ENCODE measurements at places on chromosomes 7 and 10.

DNA sequence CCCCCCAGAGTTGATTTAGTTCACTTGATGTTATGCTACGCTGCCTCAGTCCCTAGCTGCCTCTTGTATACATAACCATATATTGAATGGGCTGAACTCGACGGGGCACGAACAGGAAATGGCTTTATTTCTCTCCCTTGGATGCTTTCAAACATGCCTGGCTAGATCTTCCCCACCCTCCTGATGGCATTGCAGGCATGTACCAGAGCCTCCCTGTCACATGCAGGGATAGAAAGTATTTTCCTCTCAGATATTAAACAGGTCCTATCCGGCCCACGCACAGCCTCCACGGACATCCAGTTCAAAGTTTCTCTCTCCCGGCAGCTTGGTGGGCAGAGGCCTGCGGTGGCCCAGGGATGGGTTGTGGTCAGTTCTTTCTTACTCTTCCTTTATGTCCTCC lies 422.1 kb downstream of the RPS24 start:
- no peak for DNase-seq

DNA sequence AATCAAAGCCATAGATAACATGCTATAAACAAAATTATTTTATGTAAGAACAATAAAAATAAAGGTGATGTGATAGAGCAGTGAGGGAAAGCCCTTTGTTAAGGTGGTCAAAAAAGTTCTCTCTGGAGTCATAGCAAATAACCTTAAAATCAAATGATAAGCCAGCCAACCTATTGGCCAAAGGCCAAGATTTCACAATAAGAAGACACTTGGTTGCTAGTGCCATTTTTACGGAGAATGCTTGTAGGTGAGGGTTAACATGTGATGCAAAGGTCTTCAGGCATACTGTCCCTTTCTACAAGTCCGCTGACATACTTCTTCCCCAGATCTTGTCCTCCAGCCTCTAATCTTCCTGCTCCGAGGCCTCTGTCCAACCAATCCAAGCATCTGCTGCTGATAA lies 98.2 kb upstream of the ARID5B start:
- DNase-seq, result no peak

GRCh38 chr10:43965033-43965917 lies 316.6 kb upstream of the ZNF32 start:
- no peak for DNase-seq

DNA sequence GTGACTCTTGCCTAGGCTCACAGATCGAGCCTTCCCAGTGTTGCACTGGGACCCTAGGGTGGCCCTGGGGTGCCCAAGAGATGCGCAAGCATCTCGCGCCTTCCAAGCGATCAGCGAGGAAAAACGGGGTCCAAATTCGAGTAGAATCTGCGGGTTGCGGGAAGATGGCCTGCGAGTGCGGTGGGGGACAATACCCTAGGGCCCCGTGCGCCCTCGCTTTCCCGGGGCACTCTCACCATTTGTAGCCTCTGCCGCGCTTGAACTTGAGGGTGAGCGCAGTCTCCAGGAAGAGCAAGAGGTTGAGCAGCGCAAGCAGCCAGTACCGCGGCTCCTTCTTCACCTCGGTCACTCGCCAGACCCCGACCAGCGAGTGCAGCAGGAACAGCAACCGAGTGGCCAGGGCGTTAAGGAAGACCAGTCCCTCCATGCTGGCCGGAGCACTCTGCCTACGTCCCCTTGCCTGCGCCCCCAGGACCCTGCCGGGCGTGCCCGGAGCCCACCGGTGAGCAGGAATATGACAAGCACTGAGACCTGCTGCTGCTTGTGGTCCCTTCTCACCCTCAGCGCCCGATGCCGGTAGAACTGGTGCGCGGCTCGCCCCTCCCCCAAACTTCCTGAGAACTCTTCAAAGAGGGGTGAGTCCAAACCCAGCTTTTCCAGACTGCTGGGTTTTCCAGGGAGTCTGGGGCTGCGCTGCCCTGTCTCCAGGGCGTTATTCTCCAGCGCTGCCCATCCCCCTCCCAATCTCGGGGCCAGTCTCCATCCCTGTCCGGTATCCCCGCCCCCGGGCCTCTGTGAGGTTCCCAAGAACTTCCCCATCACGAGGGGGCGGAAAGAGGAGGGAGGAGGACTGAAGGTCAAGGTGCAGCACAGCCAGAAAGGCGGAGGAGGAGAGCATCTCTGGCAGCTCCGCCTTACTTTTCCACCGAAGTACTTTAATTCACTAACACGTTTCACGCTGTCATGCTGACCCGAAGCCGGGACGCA lies at the start of gene TMEM26:
TSS of gene TMEM26 (minus strand) at position 727 of the 987 bp plus-strand sequence. CDS start at position 427, 300 bp downstream.
- no peak for DNase-seq

DNA sequence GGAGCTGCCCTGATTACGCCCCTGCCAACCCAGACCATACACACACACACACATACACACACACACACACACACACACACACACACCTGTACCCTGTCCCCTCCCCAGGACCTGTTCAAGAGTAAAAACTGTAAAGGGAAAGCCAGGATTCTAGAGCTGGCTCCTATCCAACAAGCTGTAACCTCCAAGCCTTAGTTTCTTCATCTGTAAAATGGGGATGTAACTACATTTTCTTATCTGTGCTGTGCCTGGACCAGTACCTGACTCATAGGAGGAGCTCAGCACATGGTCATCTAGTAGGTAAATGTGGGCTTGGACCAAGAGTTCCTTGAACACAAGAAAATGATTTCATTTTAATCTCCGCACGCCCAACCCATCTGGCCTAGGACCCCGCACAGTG lies 128.8 kb downstream of the ZMIZ1 start:
- no peak for DNase-seq

DNA sequence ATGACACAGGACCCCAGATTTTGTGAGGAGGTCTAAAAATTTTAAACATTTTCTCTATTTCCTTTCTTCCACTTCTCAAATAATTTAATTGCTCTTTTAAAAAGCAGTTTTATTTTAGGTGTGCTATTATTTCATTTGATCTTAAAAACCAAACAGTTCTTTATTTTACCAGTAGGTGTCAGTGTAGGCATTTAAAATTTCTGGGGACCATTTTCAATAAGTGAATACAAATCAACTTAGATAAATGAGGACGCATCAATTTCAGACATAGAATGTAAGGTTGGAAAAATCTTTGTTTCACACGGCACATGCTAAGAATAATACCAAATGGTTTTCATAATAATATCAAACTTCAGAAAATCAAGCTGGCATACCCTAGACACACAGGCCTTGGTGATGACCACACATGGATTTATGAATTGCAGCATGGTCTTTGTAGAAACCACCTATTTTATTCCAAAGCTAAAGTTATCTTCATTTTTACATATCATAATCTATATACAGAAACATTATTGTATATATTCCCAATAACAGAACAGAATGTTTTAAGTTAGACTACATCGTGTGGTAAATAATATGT lies 127.6 kb upstream of the SLC26A5 start:
- DNase-seq, result peak; percentile 16

DNA sequence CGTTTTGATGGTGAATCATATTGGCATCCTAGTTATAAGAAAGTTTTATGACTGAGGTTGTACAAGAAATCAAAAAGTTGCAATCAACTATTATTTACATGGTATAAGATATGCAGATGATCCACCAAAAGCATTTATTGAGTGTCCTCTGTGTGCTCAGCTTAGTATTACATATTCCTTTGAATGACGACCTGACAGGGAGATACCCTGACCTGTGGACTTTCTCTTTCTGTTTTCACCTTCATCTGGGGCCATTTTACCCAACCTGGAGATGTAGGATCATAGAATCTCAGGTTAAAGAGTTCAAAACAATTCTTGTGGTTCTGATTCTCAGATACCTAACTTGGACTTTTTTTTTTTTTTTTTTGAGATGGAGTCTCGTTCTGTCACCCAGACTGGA lies 269.1 kb upstream of the SORCS1 start:
- DNase-seq, result no peak

GRCh38 chr7:151484971-151485707 lies 34.6 kb downstream of the RHEB start:
- no peak for DNase-seq

DNA sequence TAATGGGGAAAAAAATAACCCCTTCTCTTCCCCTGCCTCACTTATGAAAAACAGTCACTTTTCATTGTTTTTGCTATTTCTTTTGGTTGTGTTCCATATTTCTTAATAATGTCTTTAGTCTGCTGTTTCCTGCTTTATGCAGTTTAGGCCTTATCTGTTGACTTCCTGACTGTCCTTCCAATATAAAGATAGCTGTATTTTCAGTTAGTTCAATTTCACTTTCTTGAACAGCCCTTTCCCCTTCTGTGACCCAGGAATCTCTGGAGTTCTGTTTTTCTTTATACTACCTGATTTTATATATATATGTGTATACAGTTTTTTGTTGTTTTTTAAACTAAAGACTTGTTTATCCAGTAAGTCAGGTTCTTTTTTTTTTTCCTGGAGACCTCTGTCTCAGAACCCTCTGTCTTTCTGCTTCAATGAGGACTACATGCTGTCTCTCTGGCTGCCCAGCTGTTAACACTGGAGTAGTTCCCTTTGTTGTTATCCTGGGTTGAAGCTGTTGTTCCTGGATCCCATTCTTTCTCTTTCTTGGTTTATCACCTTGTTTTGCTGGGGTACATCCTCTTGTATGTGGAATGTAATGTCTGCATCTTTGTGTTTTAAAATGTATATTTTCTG lies 87.2 kb downstream of the GSDME start:
- no peak for DNase-seq

GRCh38 chr10:985361-985760 lies 2.9 kb upstream of the GTPBP4 start:
- DNase-seq, result no peak

GRCh38 chr7:143454091-143454680 lies 10.9 kb downstream of the TAS2R60 start:
- no peak for DNase-seq

- no peak for DNase-seq
Observed at GRCh38 chr10:4127518-4128315, 342.7 kb upstream of the KLF6 start.

DNA sequence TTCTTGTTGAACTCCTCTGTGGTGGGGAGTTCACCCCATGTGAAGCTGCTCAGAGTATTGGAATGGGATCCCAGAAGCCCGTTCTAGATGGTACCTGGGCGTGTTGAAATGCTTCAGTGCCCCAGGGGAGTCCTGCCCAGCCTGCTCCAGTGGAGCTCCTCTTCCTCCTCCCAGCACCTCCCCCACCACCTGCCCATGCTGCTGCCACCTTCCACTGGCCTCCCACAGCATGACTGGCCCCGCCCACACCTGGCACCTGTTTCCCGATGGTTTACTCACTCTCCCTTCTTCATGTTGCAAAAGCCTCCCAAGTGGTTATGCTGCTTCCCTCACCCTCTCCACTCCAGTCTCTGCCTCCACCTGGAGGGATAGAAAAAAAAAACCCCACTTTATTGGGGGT lies 32.2 kb upstream of the PCBD1 start:
- no peak for DNase-seq

DNA sequence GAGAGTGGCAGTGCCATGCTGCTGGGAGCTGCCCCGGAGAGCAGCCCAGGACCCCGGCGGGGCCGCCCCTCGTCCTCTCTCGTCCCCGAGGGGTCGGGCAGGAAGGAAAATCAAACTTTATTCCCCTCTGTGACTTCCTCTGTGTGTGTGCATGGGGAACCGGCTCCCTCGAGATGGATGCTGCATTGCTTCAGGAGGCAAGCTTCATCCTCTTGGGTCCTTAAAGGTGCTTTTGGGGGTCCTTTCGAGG lies 726 bp downstream of the MCU start:
- DNase-seq, result no peak

DNA sequence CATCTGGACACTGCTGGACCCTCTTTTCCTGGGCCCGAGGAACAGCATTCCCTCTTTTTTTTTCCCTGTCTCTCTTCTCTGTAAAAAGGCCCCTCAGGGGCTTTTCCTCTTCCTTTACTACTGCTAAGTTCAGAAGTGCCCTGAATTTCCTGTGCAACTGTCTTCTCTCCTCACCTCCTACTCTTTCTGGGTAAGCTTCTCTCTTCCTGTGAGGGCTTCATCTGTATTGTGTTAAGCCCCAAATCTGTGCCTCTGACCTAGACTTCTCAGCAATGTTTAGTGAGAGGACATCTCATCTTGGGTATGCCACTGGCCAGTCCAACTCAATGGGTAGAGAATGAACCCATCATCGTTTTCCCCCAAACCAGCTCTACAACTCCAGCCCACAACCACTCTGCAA lies 174.2 kb downstream of the PTEN start:
- DNase-seq, result no peak

- DNase-seq, result no peak
Observed at GRCh38 chr7:133509822-133510221, 256.9 kb downstream of the EXOC4 start.

GRCh38 chr10:73771722-73772280 lies 10.0 kb upstream of the CHCHD1 start:
- no peak for DNase-seq

DNA sequence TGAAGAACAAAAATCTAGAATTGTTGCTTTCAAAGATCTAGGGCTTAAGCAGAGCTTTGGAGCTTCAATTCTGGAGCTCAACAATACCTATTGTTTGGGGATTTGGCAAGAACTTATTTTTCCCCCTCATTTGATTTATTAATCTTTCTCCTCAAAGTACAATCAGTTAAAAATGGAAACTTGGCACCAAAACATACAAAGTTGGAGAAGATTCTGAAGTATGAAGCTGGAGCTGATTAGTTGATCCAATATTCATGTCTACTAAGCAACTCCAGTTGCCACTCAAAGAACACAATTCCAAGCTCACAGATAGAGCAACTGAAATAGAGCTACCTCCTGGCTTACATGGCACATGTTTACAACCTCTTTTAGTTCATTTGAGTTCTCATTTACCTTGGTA lies 3.8 kb downstream of the FAM13C start:
- DNase-seq, result no peak

DNA sequence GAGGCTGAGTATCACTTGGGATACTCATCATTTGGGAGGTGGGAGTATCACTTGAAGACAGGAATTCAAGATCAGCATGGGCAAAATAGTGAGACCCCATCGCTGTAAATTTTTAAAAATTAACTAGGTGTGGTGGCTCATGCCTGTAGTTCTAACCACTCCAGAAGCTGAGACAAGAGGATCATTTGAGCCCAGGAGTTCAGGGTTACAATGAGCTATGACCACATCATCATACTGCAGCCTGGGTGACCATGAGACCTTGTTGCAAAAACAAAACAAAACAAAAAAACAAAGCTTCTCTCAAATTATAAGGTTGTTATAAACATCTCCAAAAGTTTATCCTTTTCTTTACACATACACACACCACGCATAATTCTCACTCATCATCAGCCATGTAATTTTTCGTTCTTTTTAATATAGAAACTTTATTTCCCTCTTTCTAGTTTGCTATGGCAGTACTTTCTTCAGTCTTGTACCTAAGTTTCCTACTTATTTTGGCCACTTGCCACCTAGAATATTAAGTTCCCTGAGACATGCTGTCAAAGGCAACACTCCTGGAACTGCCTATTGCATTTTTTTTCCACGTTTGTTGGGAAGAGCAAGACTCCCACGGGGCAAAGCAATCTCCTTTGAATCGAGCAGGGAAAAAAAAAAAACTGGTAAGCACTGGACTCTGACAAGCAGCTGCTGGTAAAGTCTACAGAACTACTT lies 37.1 kb downstream of the SKIDA1 start:
- no peak for DNase-seq

- DNase-seq, result no peak
Observed at GRCh38 chr7:7789551-7789988, 71.2 kb upstream of the RPA3 start.

- DNase-seq, result no peak
Observed at GRCh38 chr7:55244006-55244745, 121.0 kb upstream of the LANCL2 start.

GRCh38 chr10:119101366-119102098 lies 2.4 kb upstream of the DENND10 start:
- DNase-seq, result no peak

GRCh38 chr7:154442939-154443338 lies 390.7 kb downstream of the DPP6 start:
- DNase-seq, result no peak
